ENCODE measurements at places on chromosomes 2 and 18. TPM values are rescaled to one million over a fixed set of nuclear protein-coding genes. Genes with fewer than 3 reads are reported as not detected.
A peak's percentile ranks its signal among the peaks of the same experiment; 100 is the strongest.

GRCh38 chr2:27991146-27991545, 100.6 kb downstream of the BABAM2 start:
- no peaks in the 10 kb centered on the region for H3K36me3 ChIP-seq
- no peak overlapping the region for H3K4me3 ChIP-seq
- H3K27ac ChIP-seq, result no peak overlapping the region
- H3K4me1 ChIP-seq, result peaks cover 20% of the 10 kb centered on the region
- no peaks in the 10 kb centered on the region for H3K27me3 ChIP-seq

DNA sequence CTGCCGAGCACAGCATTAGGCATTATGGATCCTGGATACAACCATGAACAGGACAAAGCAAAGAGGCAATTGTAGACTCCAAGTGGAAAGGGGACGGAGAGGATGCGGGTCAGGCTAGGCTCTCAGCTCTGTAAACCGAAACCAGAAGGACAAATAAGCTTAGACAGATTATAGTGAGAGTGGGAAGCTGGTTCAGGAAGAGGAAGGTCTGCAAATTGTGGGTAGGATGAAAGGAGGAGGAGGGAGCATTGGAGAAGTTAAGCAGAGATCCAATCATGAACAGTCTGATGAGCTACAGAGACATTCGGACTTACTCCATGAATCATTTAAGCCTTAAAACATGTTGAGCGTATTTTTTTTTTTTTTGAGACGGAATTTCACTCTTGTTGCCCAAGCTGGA, 3.0 kb downstream of the MSH6 start:
- no peak for DNase-seq
- no peaks in the 10 kb centered on the region for H3K27me3 ChIP-seq
- no peak overlapping the region for H3K27ac ChIP-seq
- no peaks in the 10 kb centered on the region for H3K36me3 ChIP-seq

- H3K4me3 ChIP-seq, result no peak overlapping the region
- H3K4me1 ChIP-seq, result no peaks in the 10 kb centered on the region
- no peaks in the 10 kb centered on the region for H3K36me3 ChIP-seq
- H3K27me3 ChIP-seq, result no peaks in the 10 kb centered on the region
Observed at GRCh38 chr2:217482056-217482710, 520.6 kb downstream of the TNS1 start.

DNA sequence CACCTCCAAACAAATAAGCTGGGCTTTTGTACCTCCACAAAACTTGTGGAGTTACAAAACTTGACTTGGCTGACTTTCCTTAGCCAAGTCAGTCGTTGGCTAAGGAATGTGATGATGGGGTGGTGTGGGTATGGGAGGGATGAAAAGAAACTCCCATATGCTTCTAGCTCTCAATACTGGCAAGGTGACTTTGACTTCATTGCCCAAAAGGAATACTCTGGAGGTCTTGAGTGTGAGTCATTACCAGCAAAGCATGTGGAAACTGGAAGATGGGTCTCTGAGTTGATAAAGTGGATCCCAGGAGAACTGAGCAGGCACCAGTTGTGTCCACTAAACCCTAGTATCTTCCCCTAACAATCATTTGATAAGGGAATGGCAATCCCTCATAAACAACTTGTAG, 226.7 kb downstream of the GULP1 start:
- no peak overlapping the region for H3K27ac ChIP-seq
- H3K36me3 ChIP-seq, result no peaks in the 10 kb centered on the region
- no peaks in the 10 kb centered on the region for H3K27me3 ChIP-seq
- no peak overlapping the region for H3K4me3 ChIP-seq
- DNase-seq, result no peak
- H3K4me1 ChIP-seq, result no peaks in the 10 kb centered on the region

GRCh38 chr18:57755473-57756067, 47.5 kb downstream of the ATP8B1 start:
- no peak overlapping the region for H3K27ac ChIP-seq
- no peaks in the 10 kb centered on the region for H3K27me3 ChIP-seq
- H3K36me3 ChIP-seq, result no peaks in the 10 kb centered on the region
- no peaks in the 10 kb centered on the region for H3K4me1 ChIP-seq

DNA sequence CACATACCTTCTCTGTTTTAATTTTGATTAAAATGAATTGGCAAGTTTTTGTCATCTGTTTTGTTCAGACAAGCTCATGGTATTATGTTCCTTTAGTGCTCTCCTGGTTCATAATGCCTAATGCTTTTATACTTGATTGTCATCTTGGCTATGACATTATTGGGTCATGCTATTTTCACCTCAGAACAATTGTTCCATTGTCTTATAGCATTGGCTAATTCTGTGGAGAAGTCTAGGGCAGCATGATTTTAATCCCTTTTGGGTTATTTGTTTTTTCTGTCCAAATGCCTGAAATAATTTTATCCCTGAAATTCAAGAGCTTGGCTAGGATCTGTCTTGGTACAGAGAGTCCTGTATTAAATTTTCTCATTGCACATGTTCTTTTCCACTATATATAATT, 83.8 kb upstream of the CCDC85A start:
- DNase-seq, result no peak
- no peak overlapping the region for H3K27ac ChIP-seq
- no peak overlapping the region for H3K4me3 ChIP-seq
- H3K4me1 ChIP-seq, result no peaks in the 10 kb centered on the region
- no peaks in the 10 kb centered on the region for H3K36me3 ChIP-seq

DNA sequence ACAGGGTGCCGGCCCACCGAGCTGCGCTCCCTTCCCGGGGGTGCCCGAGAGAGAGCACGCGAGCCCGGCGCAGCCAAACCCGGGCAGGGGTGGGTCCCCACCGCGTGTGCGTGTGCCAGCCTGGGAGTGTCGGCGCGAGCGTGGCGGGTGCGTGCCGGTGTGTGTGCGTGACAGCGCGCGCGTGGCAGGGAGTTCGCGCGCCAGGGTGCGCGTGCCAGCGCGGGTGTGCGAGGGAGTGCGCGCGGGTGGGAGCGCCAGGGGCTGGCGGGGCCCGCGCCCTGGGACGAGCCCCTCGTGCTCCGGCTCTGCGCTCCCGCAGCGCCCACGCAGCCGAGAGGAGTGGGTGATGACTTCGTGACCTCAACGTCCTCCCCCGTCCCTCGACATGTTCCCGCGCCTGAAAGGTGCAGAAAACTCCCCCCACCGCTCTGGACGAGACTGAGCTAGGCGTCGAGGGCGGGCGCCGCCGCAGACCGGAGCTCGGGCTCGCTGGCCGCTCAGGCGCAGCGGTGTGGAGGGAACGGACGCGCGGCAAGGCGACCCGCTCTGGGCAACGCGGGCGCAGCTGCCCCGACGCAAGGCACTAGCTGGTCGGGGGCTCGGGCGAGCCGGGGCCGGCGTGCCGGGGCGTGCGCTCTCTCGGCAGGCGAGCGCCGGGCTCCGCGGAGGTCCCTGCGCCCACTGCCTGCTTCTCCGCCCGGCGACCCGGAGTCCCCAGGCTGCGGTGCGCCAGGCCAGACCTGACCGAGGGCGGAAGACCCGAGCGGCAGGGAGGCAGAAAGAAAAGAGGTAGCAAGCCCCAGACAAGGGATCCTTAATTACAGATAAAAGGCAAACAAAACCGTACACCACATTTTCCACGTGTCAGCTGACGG, 582.8 kb downstream of the ZEB2 start:
- peaks cover 12% of the 10 kb centered on the region for H3K27me3 ChIP-seq
- H3K27ac ChIP-seq, result no peak overlapping the region
- H3K36me3 ChIP-seq, result no peaks in the 10 kb centered on the region
- DNase-seq, result no peak

DNA sequence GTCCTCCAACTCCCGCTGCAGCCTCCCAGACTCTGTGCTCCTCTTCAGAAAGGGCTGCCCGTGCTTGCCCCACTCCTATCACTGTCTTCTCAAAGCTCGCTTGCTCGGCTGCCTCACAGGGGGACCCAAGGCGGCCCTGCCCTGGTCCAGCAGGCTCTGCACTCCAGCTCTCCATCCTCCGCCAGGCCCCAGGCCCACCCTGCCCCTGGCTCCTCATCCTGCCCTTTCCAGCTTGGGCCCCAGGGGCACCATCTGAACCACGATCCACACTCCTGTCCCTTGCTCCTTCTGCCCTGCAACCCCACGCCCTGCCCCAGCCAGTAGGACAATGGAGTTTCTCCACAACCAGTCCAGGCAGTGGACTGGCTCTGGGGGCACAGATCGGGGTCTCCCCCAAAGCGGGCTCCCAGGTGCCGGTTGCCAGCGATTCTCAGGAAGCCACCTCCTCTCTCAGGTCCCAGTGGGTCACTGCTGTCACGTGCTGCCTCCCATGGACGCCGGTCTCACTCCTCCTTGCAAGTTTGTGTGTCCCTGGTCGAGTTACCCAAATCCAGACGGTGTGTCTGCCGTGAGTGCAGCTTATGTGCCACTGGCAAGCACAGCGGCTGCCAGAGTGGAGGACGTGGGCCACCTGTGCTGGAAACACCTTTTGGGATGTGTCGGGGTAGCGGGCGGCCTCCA, 238.5 kb downstream of the HDAC4 start:
- peaks cover 36% of the 10 kb centered on the region for H3K36me3 ChIP-seq
- H3K27ac ChIP-seq, result no peak overlapping the region
- H3K27me3 ChIP-seq, result no peaks in the 10 kb centered on the region
- H3K4me1 ChIP-seq, result peaks cover 27% of the 10 kb centered on the region
- DNase-seq, result no peak

GRCh38 chr2:224983712-224984554, 58.3 kb downstream of the DOCK10 start:
- peaks cover 76% of the 10 kb centered on the region for H3K4me1 ChIP-seq
- DNase-seq, result no peak
- H3K4me3 ChIP-seq, result no peak overlapping the region
- no peaks in the 10 kb centered on the region for H3K27me3 ChIP-seq
- peak overlapping the region; percentile 18 for H3K27ac ChIP-seq

DNA sequence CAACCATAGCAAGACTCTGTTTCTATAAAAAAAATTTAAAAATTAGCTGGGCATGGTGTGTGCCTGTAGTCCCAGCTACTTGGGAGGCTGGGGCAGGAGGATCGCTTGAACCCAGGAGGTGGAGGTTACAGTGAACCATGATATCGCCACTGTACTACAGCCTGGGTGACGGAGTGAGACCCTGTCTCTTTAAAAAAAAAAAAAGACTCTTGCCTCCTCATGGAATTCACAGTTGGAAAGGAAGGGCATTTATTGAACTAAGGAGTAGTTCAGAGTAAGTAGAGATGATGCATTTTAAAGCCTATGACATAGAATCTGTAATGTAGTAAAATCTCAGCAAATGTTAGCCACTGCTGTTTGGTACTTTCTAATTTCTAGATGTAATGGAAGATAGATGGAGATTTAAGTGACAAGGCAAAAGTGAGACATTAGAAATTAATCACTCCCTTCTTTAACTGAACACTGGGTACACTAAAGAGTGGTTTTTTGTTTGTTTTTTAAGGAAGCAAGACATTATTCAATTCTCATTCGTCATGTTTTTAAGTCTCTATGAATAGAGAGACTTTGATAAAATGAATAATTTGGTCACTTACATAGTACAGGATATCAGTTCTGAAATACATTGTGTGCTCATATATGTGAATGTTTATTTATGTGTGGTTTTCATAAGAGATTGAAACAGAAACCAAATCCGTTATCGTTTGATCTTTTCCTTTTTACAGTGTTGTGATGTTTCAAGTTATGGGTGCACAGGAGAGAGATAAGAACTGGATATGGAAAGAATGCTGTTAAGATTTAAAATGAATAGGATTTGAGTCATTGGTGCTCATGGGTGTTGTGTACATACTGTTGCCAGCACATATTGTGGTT, 186.1 kb upstream of the STON1 start:
- peak; percentile 47 for DNase-seq
- H3K4me3 ChIP-seq, result peak overlapping the region; percentile 13
- peaks cover 12% of the 10 kb centered on the region for H3K36me3 ChIP-seq

- H3K27me3 ChIP-seq, result no peaks in the 10 kb centered on the region
- no peak overlapping the region for H3K4me3 ChIP-seq
- no peak overlapping the region for H3K27ac ChIP-seq
- DNase-seq, result no peak
Observed at GRCh38 chr2:75522543-75523312, 38.0 kb downstream of the EVA1A start.

GRCh38 chr18:8218197-8218596, 391.0 kb upstream of the RAB12 start:
- H3K27ac ChIP-seq, result no peak overlapping the region
- DNase-seq, result no peak
- H3K27me3 ChIP-seq, result no peaks in the 10 kb centered on the region

- no peak overlapping the region for H3K4me3 ChIP-seq
- DNase-seq, result no peak
- H3K27ac ChIP-seq, result no peak overlapping the region
- H3K4me1 ChIP-seq, result peaks cover 5% of the 10 kb centered on the region
Observed at GRCh38 chr2:68126561-68126960, 31.1 kb upstream of the PNO1 start.

DNA sequence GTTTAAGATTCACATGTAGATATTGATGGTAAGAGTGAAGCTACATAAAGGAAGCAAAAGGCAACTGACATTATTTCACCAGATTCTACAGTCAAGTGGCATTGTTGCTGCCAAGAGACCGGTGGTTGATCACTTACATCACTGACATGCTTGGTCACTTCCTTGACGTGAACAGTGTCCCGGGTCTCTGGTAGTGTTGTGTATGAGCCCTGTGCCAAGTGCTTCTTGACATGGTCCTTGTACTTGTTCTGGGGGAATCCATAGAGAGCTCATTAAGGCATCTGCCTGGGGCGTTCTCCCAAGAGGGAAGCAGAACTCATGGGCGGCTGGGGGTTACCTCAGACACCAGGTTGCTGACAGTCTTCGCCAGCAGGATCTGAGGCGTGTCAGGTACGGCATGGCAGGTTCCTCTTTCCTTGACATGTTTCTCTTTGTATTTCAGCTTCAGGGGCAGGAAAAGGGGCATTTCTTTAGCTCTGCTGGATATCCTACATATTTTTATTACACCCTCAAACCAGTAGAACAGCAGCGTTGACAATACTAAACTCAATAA, 116.2 kb downstream of the RIF1 start:
- DNase-seq, result no peak
- no peak overlapping the region for H3K27ac ChIP-seq
- H3K4me1 ChIP-seq, result no peaks in the 10 kb centered on the region
- no peak overlapping the region for H3K4me3 ChIP-seq
- H3K27me3 ChIP-seq, result no peaks in the 10 kb centered on the region

DNA sequence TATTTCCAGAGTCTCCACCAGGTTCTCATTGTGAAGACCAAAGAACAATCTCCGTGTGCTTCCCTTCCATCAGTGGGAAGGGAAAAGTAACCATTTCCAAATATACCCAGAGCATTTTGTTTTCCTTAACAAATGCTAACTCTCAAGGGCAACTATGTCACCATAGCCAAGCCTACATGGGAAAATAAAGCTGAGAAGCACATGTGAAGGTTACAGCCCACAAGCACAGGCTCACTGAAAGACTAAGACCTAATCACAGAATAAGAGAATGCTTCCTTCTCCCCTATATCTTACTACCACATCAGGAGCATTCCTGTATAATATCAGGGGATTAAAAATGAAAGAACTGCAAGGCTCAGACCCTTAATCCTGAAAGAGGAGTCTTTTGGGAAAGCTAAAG, 28.2 kb downstream of the SP9 start:
- peaks cover 3% of the 10 kb centered on the region for H3K36me3 ChIP-seq
- H3K4me1 ChIP-seq, result no peaks in the 10 kb centered on the region
- no peaks in the 10 kb centered on the region for H3K27me3 ChIP-seq
- DNase-seq, result no peak
- no peak overlapping the region for H3K4me3 ChIP-seq

- DNase-seq, result no peak
- H3K27ac ChIP-seq, result no peak overlapping the region
- no peaks in the 10 kb centered on the region for H3K36me3 ChIP-seq
- H3K4me1 ChIP-seq, result no peaks in the 10 kb centered on the region
Observed at GRCh38 chr18:48080546-48080945, 150.1 kb upstream of the SMAD2 start.

SLC20A1 gene
- total RNA-seq, result 94.0 TPM

CYS1 gene
- total RNA-seq, result not detected

HOXD12 gene
- not detected for total RNA-seq

GULP1 gene
- not detected for total RNA-seq

RIT2 gene
- total RNA-seq, result not detected

HOXD13 gene
- total RNA-seq, result not detected

NOSTRIN gene
- total RNA-seq, result not detected

BOLL gene
- total RNA-seq, result not detected

ZAP70 gene
- 419 TPM for total RNA-seq

MALT1 gene
- 90.4 TPM for total RNA-seq

FOXI3 gene
- total RNA-seq, result not detected

CUL3 gene
- 85.3 TPM for total RNA-seq
